ENCODE measurements at places on chromosomes 12 and 14.

DNA sequence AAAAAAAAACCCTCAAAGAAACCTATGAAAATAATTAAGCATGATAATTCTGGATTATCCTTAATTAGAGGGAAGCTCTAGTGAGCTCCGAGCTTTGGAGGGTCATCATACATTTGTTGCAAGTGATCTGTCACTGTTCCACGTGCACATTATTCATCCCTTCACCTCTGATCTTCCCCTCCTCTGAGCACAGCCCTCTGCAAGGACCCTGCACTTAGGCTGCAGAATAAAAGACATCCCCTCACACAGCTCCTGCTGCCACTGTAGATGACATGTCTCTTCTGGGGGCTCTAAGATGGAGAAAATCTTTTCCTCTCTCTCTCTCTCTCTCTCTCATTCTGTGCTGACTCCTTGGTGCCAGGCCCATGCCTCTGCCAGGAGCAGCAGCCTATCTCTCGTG is 300.4 kb downstream of the EGLN3 start:
- no peak for DNase-seq

GRCh38 chr14:99674064-99674650 is 9.9 kb upstream of the CYP46A1 start:
- peak; percentile 52 for DNase-seq

GRCh38 chr12:51820526-51821439 is 27.7 kb downstream of the FIGNL2 start:
- no peak for DNase-seq

DNA sequence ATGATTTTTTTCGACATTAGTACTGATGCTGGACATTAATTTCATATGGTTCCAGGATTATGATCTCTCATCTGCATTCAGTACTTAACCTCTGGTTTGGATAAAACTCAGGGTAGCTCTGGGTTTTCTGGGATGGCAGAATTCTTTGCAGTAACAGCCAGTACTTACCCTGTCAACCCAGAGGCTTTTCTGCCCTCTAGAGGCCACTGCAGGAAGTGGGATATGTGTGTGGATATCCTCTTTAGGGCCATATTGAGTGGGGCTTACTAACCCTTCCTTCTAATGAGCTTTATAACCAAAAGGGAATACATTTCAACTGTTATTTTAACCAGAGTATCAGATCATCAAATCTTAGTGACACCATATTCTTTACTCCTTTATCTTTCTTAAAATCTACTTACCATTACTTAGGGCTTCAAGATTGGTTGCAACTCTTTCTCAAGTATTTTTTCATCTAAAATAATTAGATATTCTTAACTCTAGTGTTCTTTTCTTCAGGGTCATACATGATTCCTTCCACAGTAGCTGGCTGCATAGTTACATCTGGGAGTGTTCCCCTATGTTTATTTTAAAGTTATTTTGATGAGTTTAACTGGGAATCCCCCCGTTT is 488.0 kb upstream of the STXBP6 start:
- DNase-seq = no peak

DNA sequence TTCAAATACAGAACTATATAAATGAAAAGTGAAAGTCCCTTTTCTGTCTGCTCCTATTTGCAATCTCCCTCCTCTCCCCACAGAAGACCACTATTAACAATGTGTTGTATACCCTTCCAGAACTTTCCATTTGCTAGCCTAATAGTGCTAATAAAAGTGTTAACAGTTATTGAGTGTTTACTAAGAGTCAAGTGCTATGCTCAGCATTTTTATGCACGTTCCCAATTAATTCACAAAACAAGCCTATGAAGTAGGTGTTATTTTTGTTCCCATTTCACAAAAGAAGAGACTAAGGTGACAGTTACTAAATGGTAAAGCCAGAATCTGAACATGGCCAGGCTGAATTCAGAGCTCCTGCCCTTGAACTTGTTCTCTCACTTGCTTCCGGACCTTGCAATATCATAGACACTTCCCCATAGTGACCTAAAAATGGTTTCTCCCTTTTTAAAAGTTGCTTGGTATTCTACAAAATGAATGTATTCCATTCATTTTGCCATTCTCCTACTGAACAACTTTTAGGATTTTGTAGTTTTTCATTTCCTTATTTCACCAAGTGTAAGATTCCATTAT is 1.6 kb upstream of the PRKAB1 start:
- DNase-seq = no peak
